ENCODE measurements at places on chromosomes 1 and 21. TPM values are rescaled to one million over a fixed set of nuclear protein-coding genes. Genes with fewer than 3 reads are reported as not detected.

Gene ADGRL2
- total RNA-seq = 2.5 TPM

Gene HMGCL
- total RNA-seq = 67.7 TPM

Gene TNFAIP8L2
- total RNA-seq = not detected

Gene PTPN22
- 1.7 TPM for total RNA-seq

Gene UQCRHL
- total RNA-seq = 2.8 TPM

Gene NFASC
- total RNA-seq = not detected

Gene FCAMR
- total RNA-seq = not detected

Gene SYF2
- total RNA-seq = 35.4 TPM

Gene S1PR1
- total RNA-seq = 14.7 TPM

Gene ZNF648
- not detected for total RNA-seq

Gene ANP32E
- total RNA-seq = 40.8 TPM

Gene CD5L
- not detected for total RNA-seq

Gene SPRR2A
- not detected for total RNA-seq

Measured in myometrial cell (primary cell).